ENCODE measurements at places on chromosomes 16 and 17.

- DNase-seq: no peak
These were observed 16.1 kb downstream of the LASP1 start for GRCh38 chr17:38885728-38886642.

GRCh38 chr17:79789943-79790804 lies 6.7 kb downstream of the CBX8 start:
- DNase-seq: no peak

DNA sequence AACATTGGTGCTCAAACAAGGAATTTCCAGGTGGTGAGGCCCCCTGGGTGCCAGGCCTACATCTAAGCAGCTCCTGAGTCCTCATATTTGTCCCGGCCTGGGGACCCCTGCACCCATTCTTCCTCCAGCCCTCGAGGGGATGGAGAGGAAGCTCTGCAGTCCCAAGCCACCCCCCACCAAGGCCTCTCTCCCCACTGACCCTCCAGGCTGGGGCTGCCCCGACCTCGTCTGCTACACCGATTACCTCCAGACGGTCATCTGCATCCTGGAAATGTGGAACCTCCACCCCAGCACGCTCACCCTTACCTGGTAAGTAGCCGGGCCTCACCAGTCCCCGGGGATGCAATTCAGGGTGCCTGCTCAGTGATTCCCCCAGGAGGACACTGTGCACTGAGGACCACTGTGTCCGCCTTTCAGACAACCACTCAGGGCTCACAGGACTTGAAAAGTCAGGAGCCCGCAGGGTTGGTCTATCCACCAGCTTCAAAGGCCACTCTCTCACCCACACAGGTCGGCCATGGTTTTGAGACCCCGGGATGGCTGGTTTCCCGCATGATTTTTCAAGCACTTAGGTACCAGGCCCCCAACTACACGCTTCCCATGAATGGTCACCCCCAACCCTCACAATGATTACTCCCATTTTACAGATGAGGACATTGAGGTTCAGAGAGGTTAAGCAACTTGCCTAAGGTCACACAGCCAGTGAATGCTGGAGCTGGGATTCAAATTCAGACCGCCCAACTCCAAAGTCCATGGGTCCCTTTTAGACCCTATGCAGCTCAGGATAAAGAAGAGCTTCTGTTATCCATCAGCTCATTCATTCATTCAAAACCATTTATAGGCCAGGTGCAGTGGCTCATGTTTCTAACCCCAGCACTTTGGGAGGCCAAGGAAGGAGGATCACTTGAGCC lies 32.4 kb downstream of the IL21R start:
- DNase-seq: no peak

- no peak for DNase-seq
These were observed 60.4 kb downstream of the SLFN11 start for GRCh38 chr17:35312790-35313711.
